ENCODE measurements at places on chromosomes 4 and X. TPM values are rescaled to one million over a fixed set of nuclear protein-coding genes. Genes with fewer than 3 reads are reported as not detected.

- H3K36me3 ChIP-seq: no peaks in the 10 kb centered on the region
- no peak overlapping the region for H3K4me3 ChIP-seq
- H3K4me1 ChIP-seq: no peaks in the 10 kb centered on the region
- no peak overlapping the region for H3K27ac ChIP-seq
- no peaks in the 10 kb centered on the region for H3K27me3 ChIP-seq
Measured at GRCh38 chr4:53274609-53275268, 91.1 kb downstream of the SCFD2 start.

DNA sequence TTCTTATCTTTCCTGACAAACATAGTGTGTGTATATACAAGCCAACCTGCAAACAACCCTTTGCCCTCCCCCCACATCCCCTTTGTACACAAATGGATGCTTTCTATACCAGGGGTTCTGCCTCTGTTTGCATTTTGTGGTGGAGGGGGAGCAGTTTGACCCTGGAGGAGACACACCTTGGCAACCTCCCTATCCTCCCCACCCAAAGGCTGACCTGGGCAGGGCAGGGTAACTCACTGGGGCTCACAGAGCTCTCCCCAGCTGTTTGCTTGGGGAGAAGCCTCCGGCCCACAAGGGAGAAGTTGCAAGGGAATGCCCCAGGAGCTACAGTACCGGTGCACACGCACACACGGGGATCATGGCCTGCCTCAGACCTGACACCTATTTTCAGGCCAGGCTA is 372.6 kb downstream of the BCOR start:
- DNase-seq: no peak
- H3K27me3 ChIP-seq: no peaks in the 10 kb centered on the region
- peaks cover 4% of the 10 kb centered on the region for H3K4me1 ChIP-seq

- no peaks in the 10 kb centered on the region for H3K36me3 ChIP-seq
- no peaks in the 10 kb centered on the region for H3K27me3 ChIP-seq
- H3K4me3 ChIP-seq: no peak overlapping the region
- DNase-seq: no peak
- no peak overlapping the region for H3K27ac ChIP-seq
Measured at GRCh38 chrX:155148724-155149537, 67.3 kb upstream of the VBP1 start.

GRCh38 chr4:155419266-155419665 is 42.5 kb upstream of the MAP9 start:
- H3K27me3 ChIP-seq: no peaks in the 10 kb centered on the region
- no peaks in the 10 kb centered on the region for H3K36me3 ChIP-seq
- H3K4me3 ChIP-seq: no peak overlapping the region
- H3K4me1 ChIP-seq: no peaks in the 10 kb centered on the region
- no peak overlapping the region for H3K27ac ChIP-seq

GRCh38 chr4:177450426-177451107 is 8.3 kb upstream of the AGA start:
- no peak overlapping the region for H3K27ac ChIP-seq
- H3K4me1 ChIP-seq: no peaks in the 10 kb centered on the region
- H3K36me3 ChIP-seq: no peaks in the 10 kb centered on the region
- no peak overlapping the region for H3K4me3 ChIP-seq
- DNase-seq: no peak

GRCh38 chrX:70470850-70471289 is 26.2 kb downstream of the DLG3 start:
- no peak overlapping the region for H3K4me3 ChIP-seq
- no peak overlapping the region for H3K27ac ChIP-seq
- H3K36me3 ChIP-seq: no peaks in the 10 kb centered on the region

DNA sequence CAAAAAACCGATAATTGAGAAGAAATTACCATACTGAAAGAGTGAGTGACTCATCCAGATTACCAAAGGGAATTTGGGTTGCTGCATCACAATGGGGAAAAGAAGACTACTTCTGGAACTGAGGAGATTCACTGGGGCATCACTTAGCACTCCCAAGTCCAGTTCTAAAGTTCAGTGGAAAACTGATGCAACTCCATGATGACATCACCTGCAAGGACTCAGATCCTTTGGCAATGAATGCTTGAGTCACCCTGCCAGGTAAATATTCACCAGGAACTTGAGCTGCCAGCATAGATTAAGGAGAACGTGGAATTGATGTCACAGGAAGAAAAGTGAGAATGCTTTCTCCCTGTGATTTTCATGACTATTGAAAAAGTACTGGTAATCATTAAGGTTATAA is 32.0 kb upstream of the SMIM10L2A start:
- no peak overlapping the region for H3K4me3 ChIP-seq
- no peaks in the 10 kb centered on the region for H3K36me3 ChIP-seq
- H3K4me1 ChIP-seq: no peaks in the 10 kb centered on the region
- H3K27me3 ChIP-seq: no peaks in the 10 kb centered on the region

- H3K27ac ChIP-seq: no peak overlapping the region
- no peak for DNase-seq
- H3K36me3 ChIP-seq: no peaks in the 10 kb centered on the region
- no peak overlapping the region for H3K4me3 ChIP-seq
- H3K4me1 ChIP-seq: no peaks in the 10 kb centered on the region
- H3K27me3 ChIP-seq: no peaks in the 10 kb centered on the region
Measured at GRCh38 chrX:77937291-77937690, 26.8 kb downstream of the ATP7A start.

- H3K27me3 ChIP-seq: no peaks in the 10 kb centered on the region
- no peak for DNase-seq
- H3K36me3 ChIP-seq: no peaks in the 10 kb centered on the region
- H3K4me3 ChIP-seq: no peak overlapping the region
Measured at GRCh38 chr4:184274286-184274951, 56.7 kb upstream of the ENPP6 start.

DNA sequence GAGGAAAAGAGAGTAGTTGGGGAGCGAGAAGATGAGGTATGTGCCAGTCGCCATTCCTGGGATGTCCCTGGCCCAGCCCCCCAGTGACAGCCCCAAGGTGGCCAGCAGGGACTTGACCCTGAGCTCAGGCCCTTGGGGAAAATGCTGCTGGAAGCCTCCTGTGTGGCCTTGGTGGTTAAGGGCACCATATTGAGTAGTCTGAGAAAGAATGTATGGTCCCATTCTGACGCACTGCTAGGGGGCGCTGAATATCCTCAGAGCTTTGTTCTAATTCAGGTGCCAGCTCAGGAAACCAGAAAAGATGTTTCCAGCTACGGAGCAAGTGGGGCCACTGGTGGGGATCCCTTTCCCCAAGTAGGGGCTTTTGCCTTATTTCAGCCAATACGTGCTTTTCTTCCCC is 14.0 kb upstream of the UBA6 start:
- no peak overlapping the region for H3K4me3 ChIP-seq
- no peaks in the 10 kb centered on the region for H3K4me1 ChIP-seq
- H3K36me3 ChIP-seq: peaks cover 4% of the 10 kb centered on the region
- H3K27me3 ChIP-seq: no peaks in the 10 kb centered on the region

DNA sequence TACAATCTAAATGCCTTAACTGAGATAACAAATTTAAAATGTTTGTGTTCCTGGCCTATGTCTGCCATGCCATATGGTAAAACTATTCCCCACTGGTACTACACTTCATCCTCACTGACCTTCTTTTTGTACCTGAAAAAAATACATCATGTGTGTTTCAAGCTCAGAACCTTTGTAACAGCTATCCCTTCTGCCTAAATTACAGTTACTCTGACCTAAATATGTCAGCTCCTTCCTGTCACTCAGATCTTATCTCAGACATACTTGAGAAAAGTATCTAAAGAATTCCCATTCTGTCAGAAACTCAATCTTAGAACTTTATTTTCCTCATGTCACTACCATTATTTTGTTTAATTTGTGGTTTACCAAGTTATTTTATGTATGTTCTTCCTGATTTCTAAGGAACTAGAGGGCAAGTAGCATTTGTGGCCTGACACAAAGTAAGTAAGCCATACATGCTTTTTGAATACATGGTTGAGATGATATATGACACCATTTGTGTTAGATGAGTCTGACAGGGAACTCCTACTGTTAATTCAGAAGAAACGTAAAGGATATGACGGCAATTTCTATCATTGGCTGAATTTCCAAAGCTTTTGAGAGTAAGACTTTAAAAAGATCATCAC is 456.5 kb upstream of the NDST3 start:
- no peak overlapping the region for H3K4me3 ChIP-seq
- no peaks in the 10 kb centered on the region for H3K4me1 ChIP-seq
- no peak for DNase-seq
- no peak overlapping the region for H3K27ac ChIP-seq
- no peaks in the 10 kb centered on the region for H3K36me3 ChIP-seq
- H3K27me3 ChIP-seq: no peaks in the 10 kb centered on the region

DNA sequence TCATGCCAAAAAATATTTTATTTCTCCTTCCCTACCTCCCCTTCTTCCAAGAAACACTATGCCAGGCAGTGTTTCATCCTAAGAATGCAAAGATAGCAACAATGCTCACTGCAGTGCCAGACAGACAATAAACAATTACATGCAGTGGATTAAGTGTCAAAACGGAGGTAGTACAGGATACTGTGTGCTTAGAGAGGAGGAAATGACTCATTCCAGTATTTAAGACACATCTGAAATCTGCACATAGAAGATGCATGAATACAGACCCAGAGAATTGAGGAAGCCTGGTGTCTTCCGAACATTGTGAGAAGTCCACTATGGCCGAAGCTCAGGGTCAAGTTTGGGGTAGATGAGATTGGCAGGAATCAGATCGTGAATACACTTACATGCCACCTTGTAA is 326.4 kb downstream of the PPP3CA start:
- no peak for DNase-seq
- peaks cover 13% of the 10 kb centered on the region for H3K4me1 ChIP-seq
- no peak overlapping the region for H3K4me3 ChIP-seq
- no peak overlapping the region for H3K27ac ChIP-seq

GRCh38 chr4:42281324-42282020 is 115.8 kb upstream of the SHISA3 start:
- H3K27ac ChIP-seq: no peak overlapping the region
- H3K4me3 ChIP-seq: no peak overlapping the region
- DNase-seq: no peak
- H3K27me3 ChIP-seq: no peaks in the 10 kb centered on the region

DNA sequence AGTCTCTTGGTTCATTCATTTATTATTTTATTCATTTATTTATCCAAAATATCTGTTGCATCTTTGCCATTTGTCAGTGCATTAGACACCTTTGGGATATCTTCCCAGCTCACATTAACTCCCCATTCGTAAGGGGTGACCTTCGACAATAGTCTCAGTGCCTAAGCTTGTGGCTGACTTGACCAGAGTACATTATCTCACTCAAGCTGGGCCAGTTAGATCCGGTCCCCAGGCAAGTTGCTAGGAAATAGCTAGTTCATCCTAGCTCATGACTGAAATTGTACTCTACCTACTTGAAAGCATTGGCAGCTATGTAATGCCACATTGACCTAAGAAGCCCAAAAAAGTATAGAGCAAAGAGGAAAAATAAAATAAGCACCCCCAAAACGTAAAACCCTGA is 165.3 kb downstream of the FBXO8 start:
- H3K27me3 ChIP-seq: peaks cover 45% of the 10 kb centered on the region
- H3K36me3 ChIP-seq: no peaks in the 10 kb centered on the region
- H3K27ac ChIP-seq: no peak overlapping the region
- DNase-seq: no peak

DNA sequence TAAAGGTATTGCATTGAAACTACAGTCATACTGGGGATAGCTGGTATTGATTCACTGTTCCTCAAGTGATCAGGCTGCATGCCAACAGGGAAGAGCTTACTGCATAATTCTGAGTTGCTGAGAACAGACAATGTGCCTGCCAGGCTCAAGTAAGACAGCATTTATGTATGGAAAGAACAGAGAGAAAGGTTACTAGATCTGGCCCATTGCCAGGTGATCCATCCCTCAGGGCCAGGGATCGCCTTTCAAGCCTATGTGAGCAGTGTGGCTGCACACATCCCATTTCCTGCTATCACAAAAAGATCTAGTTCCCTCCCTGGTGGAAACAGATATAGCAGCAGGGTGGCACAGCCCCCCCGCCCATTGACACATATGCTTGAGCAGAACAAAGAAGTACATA is 254.0 kb downstream of the TMA16 start:
- H3K27ac ChIP-seq: no peak overlapping the region
- DNase-seq: no peak
- no peaks in the 10 kb centered on the region for H3K27me3 ChIP-seq
- H3K4me3 ChIP-seq: no peak overlapping the region
- H3K4me1 ChIP-seq: no peaks in the 10 kb centered on the region

GRCh38 chr4:165813606-165814005 is 59.4 kb upstream of the TLL1 start:
- H3K4me3 ChIP-seq: no peak overlapping the region
- no peaks in the 10 kb centered on the region for H3K36me3 ChIP-seq
- DNase-seq: no peak
- no peaks in the 10 kb centered on the region for H3K27me3 ChIP-seq
- no peaks in the 10 kb centered on the region for H3K4me1 ChIP-seq

- no peak overlapping the region for H3K27ac ChIP-seq
- no peak for DNase-seq
- H3K27me3 ChIP-seq: no peaks in the 10 kb centered on the region
- H3K36me3 ChIP-seq: no peaks in the 10 kb centered on the region
Measured at GRCh38 chr4:23390246-23390645, 499.6 kb downstream of the PPARGC1A start.

GRCh38 chrX:96424007-96424406 is 260.6 kb upstream of the DIAPH2 start:
- no peak overlapping the region for H3K27ac ChIP-seq
- no peaks in the 10 kb centered on the region for H3K27me3 ChIP-seq
- DNase-seq: no peak
- no peaks in the 10 kb centered on the region for H3K36me3 ChIP-seq
- no peaks in the 10 kb centered on the region for H3K4me1 ChIP-seq

- no peak for DNase-seq
- no peak overlapping the region for H3K4me3 ChIP-seq
- no peaks in the 10 kb centered on the region for H3K27me3 ChIP-seq
- no peak overlapping the region for H3K27ac ChIP-seq
Measured at GRCh38 chr4:105483840-105484239, 10.0 kb upstream of the PPA2 start.

GRCh38 chr4:122842984-122843531 is 16.4 kb downstream of the FGF2 start:
- H3K4me3 ChIP-seq: no peak overlapping the region
- no peaks in the 10 kb centered on the region for H3K36me3 ChIP-seq
- H3K4me1 ChIP-seq: no peaks in the 10 kb centered on the region
- no peak for DNase-seq
- no peaks in the 10 kb centered on the region for H3K27me3 ChIP-seq

DNA sequence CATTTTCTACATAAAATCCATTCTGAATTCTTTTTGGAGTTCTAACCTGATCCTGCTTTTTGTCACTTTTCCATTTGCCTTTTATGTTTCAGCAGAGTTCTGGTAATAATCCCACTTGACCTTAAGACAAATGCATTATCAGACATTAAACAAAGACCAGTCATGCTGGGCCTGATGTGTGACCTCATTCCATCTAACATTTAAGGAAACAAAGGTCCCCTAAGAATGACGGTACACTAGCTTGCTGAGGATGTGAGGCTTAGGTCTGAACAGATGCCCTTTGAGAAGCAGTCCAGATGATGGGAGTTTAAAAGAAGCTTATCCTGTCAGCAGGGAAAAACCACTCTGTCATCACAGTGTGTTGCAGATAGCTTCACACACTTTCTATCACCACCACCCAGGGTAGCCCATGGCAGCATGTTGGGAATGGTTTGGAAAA is 38.1 kb upstream of the PDE5A start:
- no peak for DNase-seq
- no peak overlapping the region for H3K4me3 ChIP-seq
- H3K4me1 ChIP-seq: no peaks in the 10 kb centered on the region
- no peaks in the 10 kb centered on the region for H3K36me3 ChIP-seq
- no peak overlapping the region for H3K27ac ChIP-seq
- H3K27me3 ChIP-seq: no peaks in the 10 kb centered on the region

- no peak overlapping the region for H3K4me3 ChIP-seq
- H3K27ac ChIP-seq: no peak overlapping the region
- no peaks in the 10 kb centered on the region for H3K4me1 ChIP-seq
Measured at GRCh38 chr4:64724689-64725088, 315.4 kb upstream of the TECRL start.

MAGEA4 gene
- polyA plus RNA-seq: not detected

MAP3K15 gene
- polyA plus RNA-seq: 2.0 TPM

DACH2 gene
- 5.4 TPM for polyA plus RNA-seq

SPINK2 gene
- polyA plus RNA-seq: not detected

CFP gene
- polyA plus RNA-seq: 6.0 TPM
